ENCODE measurements at places on chromosomes 7 and 10.

- DNase-seq: no peak
Observed at GRCh38 chr10:5500162-5500670, 846 bp upstream of the CALML5 start.

- no peak for DNase-seq
Observed at GRCh38 chr7:47358357-47358756, 223.6 kb downstream of the TNS3 start.

- no peak for DNase-seq
Observed at GRCh38 chr10:33277135-33277536, 57.3 kb downstream of the NRP1 start.

GRCh38 chr10:14673189-14673861 is 101.4 kb downstream of the FAM107B start:
- no peak for DNase-seq

DNA sequence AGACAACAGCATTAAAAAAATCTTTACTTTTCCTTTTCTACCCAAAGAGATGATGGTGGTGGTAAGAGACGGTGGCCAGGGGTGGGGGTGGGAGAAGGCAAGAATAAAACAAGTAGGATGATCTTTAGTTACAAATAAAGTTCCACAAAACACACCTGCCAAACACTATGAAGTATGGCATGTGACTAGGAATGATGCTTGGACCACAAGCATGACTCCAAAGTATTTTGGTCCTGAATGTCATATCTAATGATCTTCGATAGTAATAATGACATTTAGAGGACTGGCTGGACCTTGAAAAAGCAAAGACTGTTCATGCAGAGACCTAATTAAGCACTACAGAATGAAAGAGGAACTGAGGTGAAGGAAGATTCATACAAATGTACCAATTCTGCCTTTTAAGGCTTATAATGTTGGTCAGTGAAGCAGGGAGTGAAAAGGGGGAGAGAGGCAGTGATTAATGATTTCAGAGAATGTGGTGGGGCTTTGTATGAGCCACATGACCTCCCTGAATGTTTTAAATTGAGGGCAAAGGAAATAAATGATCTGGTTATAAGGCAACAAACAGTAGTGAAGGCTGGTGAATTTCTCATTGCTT is 29.6 kb upstream of the DKK1 start:
- DNase-seq: no peak

GRCh38 chr10:78545756-78546155 is 512.1 kb downstream of the RPS24 start:
- no peak for DNase-seq

- DNase-seq: no peak
Observed at GRCh38 chr7:153532326-153532725, 519.9 kb upstream of the DPP6 start.

- DNase-seq: no peak
Observed at GRCh38 chr7:50761713-50762112, 21.0 kb downstream of the GRB10 start.

DNA sequence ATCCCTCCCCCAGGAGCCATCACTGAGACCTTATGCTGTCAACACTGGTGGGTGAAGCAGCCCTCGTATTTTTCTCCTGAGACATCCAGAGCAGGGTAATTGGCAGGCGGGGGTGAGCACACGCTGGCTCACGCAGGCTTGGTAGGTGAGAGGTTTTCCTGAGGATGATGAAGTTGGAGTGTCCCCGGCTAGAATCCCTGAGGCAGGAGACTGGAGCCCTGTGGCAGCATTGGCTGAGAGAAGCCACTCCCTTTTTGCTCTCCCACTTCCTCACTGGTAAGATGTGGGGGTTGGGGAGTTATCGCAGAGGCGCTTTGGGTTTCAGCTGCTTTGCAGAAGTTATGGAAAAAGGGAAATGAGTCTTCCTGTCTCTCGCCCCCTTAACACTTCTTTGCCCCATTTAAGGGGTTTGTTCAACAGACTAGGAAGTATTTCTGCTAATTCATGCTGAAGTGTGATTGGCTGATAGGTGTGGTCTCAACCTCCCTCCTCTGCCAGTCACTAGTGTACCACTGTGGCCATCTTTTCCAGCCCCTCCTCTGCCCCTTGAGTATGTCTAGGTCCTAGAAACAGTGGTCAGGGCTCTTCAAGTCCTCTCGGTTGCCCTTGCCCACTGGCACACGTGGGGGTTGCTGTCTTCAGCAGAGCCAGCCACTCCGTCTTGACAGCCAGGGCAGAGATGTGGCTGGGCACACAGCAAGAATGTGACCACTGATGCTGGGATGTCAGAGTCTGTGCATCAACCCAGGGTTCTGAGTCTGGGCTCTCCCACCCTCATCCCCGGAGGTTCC is 5.7 kb downstream of the ARPC1B start:
- no peak for DNase-seq

GRCh38 chr10:92790440-92790839 is 57.9 kb upstream of the EXOC6 start:
- DNase-seq: no peak

GRCh38 chr7:47737601-47738000 is 155.7 kb upstream of the TNS3 start:
- DNase-seq: no peak

DNA sequence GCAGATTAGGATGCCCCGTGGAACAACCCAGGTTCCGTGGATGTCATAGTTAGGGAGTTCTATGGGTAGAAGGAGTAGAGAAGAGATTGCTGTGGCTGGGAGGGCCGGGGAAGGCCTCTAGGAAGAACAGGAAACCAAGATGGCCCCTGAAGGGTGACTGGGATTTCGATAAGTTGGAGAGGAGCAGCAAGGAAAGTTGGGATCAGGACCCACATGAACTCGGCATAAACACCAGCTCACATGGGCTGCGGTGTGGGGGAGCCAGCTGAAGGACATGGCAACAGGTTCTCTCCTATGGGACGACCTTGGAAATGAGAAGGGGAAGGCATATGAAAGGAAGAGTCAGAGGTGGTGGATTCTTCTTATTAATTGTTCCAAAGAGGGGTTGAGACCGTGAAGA is 333.7 kb upstream of the SHH start:
- no peak for DNase-seq

DNA sequence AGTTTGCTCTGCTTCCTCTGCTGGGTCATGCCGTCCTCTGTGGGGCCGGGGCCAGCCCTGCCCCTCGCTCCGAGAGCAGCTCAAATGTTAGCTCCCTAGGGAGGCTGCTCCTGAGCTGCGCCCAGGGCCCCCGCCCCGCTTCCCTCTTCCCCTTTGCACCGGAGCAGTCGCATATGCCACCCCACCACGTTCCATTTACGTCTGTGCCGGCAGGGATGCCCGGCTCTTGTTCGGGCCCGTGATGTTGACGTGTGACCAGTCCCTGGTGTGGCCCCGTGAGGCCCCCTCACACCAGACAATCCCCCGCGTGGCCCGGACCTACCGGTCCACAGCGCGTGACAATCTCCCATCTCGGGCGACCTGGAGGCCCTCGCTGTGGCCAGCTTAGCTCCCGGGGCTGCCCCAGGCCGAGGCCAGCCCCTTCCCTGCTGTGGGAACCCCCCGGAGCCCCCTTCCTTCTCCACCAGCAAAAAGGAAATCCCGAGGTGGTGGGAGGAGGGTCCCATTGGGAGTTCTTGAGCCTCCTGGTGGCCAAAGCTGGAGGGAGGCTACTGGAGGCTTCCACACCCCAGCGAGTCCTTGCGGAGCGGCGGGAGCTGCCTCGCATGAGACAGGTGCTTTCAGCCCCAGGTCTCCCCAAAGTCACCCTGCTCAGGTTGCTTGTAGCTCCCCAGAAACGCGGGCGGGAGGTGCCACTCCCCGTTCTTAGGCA is 15.2 kb downstream of the FAM20C start:
- no peak for DNase-seq

DNA sequence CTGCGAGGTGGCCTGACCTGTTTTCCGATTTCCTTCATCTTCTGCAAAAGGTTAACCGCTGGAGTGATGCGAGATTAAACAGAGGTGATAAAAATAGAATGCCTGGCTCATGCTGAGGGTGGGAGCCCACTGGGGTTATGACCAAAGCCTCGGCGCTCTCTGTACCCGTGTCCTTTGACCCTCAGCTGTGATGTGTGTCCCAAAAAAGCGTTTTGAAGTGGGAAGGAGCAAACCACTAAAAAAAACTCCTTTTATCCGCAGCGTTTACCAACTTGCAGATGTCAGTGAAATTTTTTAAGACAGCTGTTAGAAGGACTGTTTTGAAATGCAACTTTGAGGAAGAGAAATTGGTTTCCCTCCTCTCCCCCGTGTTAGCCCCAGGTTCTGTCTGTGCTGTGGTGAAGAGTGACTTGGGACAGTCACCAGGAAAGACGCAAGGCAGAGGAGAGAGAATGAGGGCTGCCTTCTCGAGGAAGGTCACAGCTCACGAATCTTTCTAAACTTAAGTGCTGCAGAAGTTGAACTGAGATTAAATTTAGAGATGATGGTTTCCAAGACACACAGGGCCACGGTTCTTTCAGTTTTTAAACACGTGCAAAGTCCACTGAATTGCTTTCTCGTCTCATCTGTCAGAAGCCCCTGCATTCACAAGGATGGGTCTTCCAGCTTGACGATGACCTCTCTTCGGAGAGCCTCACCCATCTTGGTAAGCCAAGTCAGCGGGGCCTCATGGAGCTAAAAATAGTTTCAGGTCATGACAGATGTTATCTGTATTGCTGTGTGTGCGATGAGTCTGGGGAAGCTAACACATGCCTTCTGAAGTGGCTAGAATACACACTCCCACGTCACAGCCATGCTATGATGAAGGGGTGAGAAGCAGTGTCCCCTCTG is 27.6 kb downstream of the AMZ1 start:
- peak; percentile 45 for DNase-seq

DNA sequence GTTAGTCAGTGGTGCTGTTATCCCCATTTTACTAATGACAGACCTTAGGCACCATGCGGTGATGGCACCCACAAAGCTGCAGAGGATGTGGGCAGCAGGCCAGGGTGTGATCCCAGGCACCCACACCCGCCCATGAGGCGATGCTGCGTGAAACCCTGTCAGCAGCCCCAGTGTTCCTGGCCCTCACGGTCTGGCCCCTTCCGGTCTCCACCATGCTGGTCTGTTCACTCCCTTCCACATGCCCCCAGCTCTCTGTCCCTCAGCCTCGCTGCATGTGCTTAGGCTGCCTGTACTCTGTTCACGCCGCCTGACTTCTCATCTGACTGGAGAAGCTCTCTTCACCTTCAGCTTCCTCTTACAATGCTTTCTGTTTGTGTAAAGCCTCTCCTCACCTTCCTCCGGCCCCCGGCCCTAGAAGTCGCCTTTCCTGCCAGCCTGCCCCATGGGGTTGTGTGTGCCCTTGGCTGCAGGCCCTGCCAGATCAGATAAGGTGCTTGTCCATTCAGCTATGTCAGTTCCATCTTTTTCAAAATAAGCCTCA is 17.6 kb upstream of the ORAI2 start:
- peak; percentile 58 for DNase-seq

DNA sequence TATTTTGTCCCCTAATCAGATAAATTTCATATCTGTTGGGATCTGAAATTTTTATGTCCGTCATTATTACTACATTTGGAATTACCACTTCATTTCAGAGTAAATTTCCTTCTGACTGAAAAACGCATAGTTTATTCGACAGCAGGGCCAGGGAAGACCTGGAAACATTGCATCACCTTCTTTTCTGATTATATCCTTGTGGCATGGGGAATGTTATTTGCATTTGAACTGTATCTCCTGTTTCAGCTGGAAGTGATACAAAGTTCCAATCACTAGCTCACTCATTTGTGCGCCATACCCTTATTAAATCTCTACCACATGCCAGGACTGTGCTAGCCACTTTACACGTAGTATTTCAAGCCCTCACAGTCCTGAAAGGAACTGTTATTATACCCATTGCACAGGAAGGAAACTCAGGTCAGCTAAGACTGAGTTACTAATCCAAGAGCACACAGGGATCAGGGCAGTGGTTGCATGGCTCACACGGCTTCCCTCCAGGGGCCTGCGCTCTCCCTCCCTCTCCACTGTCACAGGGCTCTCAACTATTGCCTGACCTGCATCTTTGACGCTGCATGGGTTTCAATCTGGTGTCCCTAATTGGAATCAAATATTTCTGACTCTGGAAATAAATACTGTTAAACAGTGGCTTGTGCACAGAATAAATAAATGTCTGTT is 84.4 kb upstream of the NANOS1 start:
- no peak for DNase-seq

DNA sequence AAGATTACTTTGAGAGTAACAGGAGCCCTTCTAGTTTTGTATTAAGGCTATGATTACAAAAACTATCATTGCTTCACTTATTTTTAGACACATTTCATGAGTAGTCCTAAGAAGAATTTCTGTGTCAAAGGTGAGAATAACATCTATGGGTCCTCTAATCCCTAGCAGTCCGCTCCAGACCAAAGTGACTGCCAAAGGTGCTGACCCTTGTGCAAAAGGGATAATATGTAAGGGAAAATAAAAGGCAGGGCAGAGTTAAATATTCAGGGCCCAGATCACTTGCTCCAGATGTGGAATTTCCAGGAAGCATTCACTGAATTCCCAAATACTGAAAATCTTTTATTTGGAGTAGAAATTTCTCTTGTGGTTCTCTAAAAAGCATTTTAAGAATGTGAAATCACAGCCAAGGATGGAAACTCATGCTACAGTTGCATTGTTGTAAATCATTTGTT is 29.3 kb downstream of the RHOBTB1 start:
- no peak for DNase-seq

- no peak for DNase-seq
Observed at GRCh38 chr10:78862328-78862640, 206.5 kb upstream of the ZMIZ1 start.

GRCh38 chr7:29329686-29330085 is 135.1 kb downstream of the CHN2 start:
- DNase-seq: no peak

DNA sequence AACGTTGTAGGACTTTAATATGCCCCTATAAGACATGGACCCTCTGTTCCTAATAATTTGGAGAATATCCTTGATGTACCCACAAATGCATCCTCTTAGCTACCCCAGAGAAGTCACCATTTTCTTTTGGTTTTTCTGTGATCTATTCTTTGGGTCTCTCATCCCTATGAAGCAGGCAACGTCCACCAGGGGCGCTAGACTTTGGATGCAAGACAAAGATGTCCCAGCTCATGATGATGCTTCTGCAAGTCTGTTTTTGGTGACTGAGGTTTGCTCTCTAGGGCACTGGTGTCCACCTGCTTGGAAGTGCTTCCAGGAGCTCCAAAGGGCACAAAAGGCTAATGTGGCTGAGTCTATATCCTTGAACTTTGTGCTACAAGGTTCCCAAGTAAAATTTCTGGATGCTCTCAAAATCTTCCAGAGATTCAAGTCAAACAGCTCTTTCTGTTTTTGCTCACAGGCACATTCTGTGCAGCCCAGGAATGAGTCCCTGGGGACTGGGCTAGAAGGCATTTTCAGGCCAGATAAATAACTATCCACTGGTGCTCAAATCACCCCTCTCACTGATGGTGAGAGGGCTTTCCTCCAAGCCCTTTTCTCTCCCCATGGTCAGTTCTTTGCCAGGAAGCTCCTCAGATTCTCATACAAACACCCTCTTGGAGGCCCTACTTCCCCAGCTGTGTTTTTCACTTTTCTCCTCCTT is 166.4 kb downstream of the C7orf25 start:
- DNase-seq: no peak

All from stimulated activated CD8-positive, alpha-beta memory T cell treated with anti-CD3 and anti-CD28 coated beads, Interleukin-7, amount 100 ng/mL, for 4 hours (primary cell).